Activated CD8-positive, alpha-beta T cell treated with anti-CD3 and anti-CD28 coated beads for 36 hours (primary cell): ENCODE measurements at places on chromosomes 16 and 17. TPM values are rescaled to one million over a fixed set of nuclear protein-coding genes. Genes with fewer than 3 reads are reported as not detected.

- DNase-seq: no peak
- no peaks in the 10 kb centered on the region for H3K4me1 ChIP-seq
- H3K36me3 ChIP-seq: no peaks in the 10 kb centered on the region
Observed at GRCh38 chr16:82328881-82329469, 159.0 kb upstream of the MPHOSPH6 start.

GRCh38 chr17:41163828-41164227 is 3.3 kb upstream of the KRTAP4-4 start:
- no peak overlapping the region for H3K4me3 ChIP-seq
- H3K27me3 ChIP-seq: no peaks in the 10 kb centered on the region
- H3K4me1 ChIP-seq: peaks cover 2% of the 10 kb centered on the region
- DNase-seq: no peak
- no peak overlapping the region for H3K27ac ChIP-seq
- no peaks in the 10 kb centered on the region for H3K36me3 ChIP-seq

DNA sequence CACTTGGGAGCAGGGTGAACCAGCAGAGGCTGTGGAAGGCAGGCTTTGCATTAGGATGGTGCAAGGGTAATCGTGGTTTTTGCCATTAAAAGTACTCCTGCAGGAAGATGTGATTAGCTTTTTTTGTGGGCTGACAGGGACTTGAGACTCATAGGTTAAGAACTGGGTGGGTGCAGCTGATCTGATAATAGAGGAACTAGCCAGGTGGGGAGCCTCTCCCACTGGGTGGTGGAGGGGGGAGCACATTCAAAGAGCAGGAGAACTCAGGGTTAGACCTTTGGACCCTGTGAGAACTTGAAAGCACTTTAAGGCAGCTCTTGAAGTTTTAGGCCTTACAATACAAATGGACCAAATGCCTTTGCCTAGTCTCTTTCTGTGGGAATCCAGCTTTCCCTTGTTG is 32.4 kb downstream of the CCL4 start:
- no peak overlapping the region for H3K27ac ChIP-seq
- H3K36me3 ChIP-seq: no peaks in the 10 kb centered on the region
- DNase-seq: no peak
- peaks cover 4% of the 10 kb centered on the region for H3K27me3 ChIP-seq

DNA sequence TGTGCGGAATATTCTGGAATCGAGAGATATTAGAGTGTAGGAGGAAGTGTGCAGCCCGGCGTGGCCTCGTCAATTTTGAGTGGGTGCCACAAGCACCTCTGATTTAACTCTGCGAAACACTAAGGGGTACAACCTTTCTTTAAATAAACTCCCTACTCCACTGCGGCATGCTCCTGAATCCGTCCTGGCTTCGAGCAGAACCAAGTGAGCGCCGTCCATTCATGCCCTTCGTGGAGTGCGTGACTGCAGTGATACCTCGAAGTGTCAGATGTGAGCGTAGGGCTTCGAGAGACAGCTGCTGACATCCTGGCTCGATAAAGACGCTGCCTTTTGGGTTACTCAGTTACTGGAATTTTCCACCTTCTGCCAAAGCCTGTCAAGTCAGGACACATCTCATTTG is 128.8 kb downstream of the FOXL1 start:
- H3K27ac ChIP-seq: no peak overlapping the region
- DNase-seq: no peak
- no peaks in the 10 kb centered on the region for H3K36me3 ChIP-seq
- H3K27me3 ChIP-seq: peaks cover 1% of the 10 kb centered on the region
- no peaks in the 10 kb centered on the region for H3K4me1 ChIP-seq

DNA sequence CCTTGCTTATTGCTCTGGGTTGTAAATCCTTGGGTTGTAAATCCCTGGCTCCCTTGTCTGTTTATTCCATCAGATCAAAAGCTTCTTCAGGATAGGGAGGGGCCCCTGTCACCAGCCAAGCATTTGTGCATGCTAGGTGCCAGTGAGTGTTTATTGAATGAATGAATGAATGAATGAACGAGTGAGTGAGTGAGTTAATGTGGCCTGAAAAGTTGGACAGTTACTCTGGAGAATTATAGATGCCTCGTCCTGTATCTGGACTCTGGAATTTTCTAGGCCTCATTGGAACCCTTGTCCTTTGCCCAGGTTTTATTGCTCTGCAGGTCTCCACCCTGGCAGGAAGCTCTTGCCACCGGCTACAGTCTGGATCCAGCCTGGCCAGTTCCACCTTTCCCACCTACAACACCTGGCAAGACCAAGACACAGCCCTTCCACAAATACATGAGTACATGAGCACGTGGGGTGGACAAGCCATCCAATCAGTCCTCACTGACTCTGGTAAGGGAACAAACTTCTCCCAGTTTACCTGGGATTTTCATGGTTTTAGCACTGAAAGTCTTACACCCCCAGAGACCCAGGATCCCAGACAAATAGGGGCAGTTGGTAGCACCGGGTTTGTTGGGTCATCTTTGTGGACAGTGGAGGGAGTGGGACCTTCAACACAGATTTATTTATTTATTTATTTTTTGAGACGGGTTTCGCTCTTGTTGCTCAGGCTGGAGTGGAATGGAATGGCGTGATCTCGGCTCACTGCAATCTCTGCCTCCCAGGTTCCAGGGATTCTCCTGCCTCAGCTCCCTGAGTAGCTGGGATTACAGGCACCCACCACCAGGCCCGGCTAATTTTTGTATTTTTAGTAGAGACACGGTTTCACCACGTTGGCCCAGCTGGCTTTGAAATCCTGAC is 14.7 kb upstream of the CDH1 start:
- H3K36me3 ChIP-seq: no peaks in the 10 kb centered on the region
- no peaks in the 10 kb centered on the region for H3K27me3 ChIP-seq
- no peak for DNase-seq

DNA sequence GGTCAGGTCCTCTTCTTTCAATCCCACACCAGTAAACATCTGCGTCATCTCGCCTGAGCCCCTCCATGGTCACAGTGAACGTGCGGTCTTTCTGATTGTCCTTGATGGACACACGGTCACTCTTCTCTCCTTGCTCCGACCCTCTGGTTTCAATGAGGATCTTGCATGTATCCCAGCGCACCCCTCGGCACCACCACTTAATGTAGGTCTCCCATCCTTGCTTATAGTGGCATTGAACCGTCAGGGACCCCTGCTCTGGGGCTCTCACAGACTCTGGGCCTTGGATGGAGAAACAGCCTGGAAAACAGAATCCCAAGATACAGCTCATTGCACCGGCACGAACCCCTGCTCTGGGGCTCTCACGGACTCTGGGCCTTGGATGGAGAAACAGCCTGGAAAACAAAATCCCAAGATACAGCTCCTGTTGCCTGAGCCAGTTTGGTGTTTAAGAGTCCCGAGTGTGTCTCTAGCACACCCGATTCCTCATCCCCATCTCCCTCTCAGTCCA is 5.4 kb downstream of the CD300LB start:
- H3K36me3 ChIP-seq: no peaks in the 10 kb centered on the region
- no peak overlapping the region for H3K27ac ChIP-seq
- peaks cover 32% of the 10 kb centered on the region for H3K27me3 ChIP-seq
- H3K4me3 ChIP-seq: no peak overlapping the region

DNA sequence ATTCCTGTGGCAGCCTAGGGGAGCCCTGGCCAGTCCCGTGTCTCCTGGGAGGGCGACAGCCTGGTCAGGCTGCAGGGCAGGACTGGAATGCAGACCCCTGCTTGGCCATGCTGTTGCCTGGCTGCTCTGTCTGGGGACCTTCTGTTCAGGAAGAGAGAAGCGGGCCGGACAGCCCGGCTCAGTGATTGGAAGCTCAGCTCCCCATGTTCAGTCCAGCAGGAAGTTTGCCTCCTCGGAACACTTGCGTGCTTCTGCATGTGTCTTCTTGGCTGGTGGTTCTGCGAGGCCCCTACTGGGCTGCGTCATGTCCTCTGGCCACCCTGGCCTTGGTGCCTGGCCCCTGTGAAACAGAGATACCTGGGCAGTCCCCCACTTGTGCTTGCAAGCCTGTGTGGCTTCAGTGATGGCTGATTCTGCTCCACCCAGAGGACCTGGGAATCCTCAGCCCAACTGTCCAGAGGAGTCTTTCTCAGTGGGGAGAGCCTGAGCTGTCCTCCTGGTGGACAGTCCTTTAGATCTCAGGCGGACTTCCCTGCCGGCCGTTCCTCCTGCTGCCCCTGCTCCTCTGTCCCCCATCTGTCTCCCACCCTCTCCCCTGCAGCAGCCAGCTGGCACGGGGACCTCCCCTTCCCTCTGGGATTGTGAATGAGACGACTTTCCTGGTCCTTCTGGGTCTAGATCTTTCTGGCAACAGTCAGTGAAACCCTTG is 279.5 kb downstream of the SEC14L1 start:
- H3K36me3 ChIP-seq: peaks cover 3% of the 10 kb centered on the region
- no peak for DNase-seq
- H3K4me3 ChIP-seq: peak overlapping the region; percentile 50

- H3K4me1 ChIP-seq: no peaks in the 10 kb centered on the region
- H3K36me3 ChIP-seq: no peaks in the 10 kb centered on the region
- no peak overlapping the region for H3K4me3 ChIP-seq
- no peak for DNase-seq
- H3K27me3 ChIP-seq: peaks cover 3% of the 10 kb centered on the region
Observed at GRCh38 chr17:11608396-11608795, 10.1 kb downstream of the DNAH9 start.

- DNase-seq: peak; percentile 95
- H3K4me1 ChIP-seq: peaks cover 20% of the 10 kb centered on the region
- peak overlapping the region; percentile 100 for H3K4me3 ChIP-seq
- H3K27ac ChIP-seq: peak overlapping the region; percentile 100
- no peaks in the 10 kb centered on the region for H3K27me3 ChIP-seq
- H3K36me3 ChIP-seq: peaks cover 44% of the 10 kb centered on the region
Observed at GRCh38 chr16:30186782-30187555, 3.6 kb downstream of the CORO1A start.

DNA sequence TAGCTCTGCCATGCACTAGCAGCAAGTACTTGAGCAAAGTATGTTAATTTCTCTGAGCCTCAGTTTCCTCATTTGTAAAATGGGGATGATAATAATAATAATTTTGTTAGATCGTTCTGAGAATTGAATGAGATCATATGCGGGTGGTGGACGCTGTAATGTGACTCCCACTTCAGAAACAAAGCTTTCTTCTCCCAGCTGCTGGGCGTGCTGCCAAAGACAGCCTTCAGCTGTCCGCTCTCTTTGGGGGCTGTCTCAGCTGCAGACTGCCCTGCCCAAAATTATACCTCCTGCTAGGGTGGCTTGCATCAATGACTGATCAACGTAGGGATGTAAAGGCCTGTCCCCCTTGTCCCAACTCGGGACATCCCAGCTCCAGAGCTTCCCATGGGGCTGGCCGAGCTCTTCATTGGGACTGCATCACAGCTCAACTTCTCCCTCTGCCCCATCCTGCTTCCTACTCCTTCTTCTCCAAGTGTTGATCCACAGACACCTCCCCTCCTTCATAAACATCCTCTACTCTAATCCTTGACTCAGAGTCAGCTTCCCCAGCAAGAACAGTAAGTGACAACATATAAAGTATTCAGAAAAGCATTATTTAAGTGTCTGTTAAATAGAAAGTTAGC is 30.7 kb upstream of the CDH5 start:
- H3K36me3 ChIP-seq: no peaks in the 10 kb centered on the region
- H3K27me3 ChIP-seq: peaks cover 14% of the 10 kb centered on the region
- no peaks in the 10 kb centered on the region for H3K4me1 ChIP-seq
- H3K4me3 ChIP-seq: no peak overlapping the region

DNA sequence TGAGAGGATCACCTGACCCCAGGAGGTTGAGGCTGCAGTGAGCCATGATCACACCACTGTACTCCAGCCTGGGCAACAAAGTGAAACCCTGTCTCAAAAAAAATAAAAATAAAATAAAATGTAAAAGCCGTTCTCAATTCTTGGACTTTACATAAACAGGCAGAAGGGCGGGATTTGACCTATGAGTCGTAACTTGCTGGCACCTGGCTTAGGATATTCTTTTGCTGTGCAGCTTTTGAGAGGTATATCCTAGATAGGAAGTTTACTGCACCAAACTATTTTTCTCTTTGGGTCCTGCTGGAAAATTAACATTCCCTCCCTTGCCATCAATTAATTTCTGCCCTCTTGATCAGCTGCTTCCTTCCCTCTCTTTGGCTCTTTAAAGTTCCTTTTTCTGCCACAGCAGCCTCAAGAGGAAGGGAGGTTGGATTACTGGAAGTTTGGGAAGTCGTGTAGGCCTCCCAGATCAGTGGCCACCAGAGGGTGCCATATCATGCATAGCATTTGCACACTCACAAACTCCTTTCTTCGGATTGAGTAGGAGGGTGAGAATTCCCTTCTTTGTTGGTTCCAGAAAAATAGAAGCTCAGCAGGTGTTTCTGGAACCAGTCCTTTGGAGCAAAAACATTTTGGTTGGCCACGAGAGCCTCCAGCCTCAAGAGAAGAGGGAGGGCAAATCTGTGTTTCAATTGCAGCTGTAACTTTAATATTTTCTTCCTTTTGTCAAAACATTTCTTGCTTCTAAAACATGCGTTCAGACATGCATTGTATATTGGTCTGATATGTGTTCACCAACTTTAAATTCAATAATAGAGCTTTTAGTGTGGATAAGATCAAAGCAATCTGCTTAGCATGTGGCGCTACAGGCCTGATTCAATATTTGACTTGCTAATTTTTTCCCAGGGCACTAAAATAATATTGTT is 147.3 kb downstream of the CCDC182 start:
- no peak overlapping the region for H3K4me3 ChIP-seq
- peaks cover 60% of the 10 kb centered on the region for H3K4me1 ChIP-seq
- H3K36me3 ChIP-seq: peaks cover 23% of the 10 kb centered on the region
- peak overlapping the region; percentile 95 for H3K27ac ChIP-seq
- no peaks in the 10 kb centered on the region for H3K27me3 ChIP-seq
- peak; percentile 55 for DNase-seq

GRCh38 chr16:12486386-12486785 is 317.3 kb downstream of the CPPED1 start:
- H3K4me1 ChIP-seq: peaks cover 9% of the 10 kb centered on the region
- no peak overlapping the region for H3K4me3 ChIP-seq
- no peak for DNase-seq

DNA sequence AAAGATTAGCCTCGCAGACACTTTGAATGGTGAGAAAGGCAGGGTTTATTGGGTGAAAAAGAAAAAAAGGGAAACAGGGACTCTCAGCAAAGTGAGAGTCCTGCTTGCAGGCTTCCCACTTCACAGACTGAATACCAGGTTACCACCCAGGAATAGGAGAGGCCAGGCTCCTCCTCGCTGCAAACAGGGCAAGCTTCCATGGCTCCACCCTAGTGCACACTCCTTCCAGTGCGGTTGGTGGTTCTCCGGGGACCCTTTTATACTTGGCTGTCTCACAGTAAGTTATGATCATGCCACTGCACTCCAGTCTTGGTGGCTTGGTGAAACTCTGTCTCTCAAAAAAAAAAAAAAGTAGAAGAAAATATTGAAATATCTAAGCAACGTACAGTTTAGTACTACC is 30.5 kb upstream of the CDH8 start:
- H3K4me3 ChIP-seq: no peak overlapping the region
- no peak overlapping the region for H3K27ac ChIP-seq
- H3K27me3 ChIP-seq: no peaks in the 10 kb centered on the region
- no peaks in the 10 kb centered on the region for H3K36me3 ChIP-seq

- H3K27me3 ChIP-seq: peaks cover 17% of the 10 kb centered on the region
- DNase-seq: no peak
- H3K4me1 ChIP-seq: peaks cover 24% of the 10 kb centered on the region
Observed at GRCh38 chr17:44007346-44008204, 3.2 kb downstream of the NAGS start.

- no peaks in the 10 kb centered on the region for H3K27me3 ChIP-seq
- DNase-seq: no peak
- H3K27ac ChIP-seq: no peak overlapping the region
Observed at GRCh38 chr16:60655514-60656153, 1380.6 kb downstream of the CDH8 start.

CUEDC1 gene
- 0.40 TPM for total RNA-seq

TBC1D3 gene
- not detected for total RNA-seq

TEX19 gene
- total RNA-seq: not detected

KRTAP9-6 gene
- total RNA-seq: not detected

SLC6A2 gene
- total RNA-seq: not detected
